ENCODE measurements at places on chromosomes 7 and 10.
A peak's percentile ranks its signal among the peaks of the same experiment; 100 is the strongest.

- no peak for DNase-seq
Observed at GRCh38 chr7:117766913-117767312, 106.3 kb downstream of the CTTNBP2 start.

DNA sequence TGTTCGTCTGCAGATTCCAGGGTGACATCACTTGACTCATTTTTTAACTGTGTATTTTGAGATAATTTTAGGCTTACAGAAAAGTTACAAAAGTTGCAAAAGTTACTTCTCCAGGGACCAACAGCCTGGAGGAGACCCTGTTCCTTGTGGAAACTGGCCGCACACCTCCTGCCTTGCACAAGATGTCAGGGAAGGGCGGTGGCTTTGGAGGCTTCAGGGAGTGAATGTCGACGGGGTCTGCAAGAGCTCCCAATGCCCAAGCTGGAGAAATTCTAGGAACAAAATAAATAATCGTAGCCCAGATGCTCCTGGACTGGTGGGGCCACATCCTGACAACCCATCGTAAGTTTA is 62.2 kb upstream of the FAM20C start:
- DNase-seq = no peak

DNA sequence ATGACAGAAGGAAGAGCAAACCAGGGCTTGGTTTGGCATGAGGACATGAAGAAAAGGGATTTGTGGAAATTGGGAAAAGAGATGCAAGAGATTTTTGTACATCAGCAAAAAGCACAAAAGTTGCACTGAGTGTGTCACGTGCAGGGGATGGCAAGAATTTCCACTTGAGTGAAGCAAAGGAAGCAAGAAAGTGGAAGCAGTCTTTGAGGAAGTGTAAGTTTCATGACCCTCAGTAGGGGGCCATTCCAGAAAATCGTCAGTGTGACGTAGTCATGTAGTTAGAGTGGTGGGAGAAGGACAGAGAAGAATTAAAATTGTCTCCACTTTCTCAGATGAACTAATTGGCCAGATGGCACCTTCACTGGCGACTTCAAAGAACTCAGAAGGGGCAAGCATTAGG is 123.3 kb upstream of the FZD1 start:
- no peak for DNase-seq

DNA sequence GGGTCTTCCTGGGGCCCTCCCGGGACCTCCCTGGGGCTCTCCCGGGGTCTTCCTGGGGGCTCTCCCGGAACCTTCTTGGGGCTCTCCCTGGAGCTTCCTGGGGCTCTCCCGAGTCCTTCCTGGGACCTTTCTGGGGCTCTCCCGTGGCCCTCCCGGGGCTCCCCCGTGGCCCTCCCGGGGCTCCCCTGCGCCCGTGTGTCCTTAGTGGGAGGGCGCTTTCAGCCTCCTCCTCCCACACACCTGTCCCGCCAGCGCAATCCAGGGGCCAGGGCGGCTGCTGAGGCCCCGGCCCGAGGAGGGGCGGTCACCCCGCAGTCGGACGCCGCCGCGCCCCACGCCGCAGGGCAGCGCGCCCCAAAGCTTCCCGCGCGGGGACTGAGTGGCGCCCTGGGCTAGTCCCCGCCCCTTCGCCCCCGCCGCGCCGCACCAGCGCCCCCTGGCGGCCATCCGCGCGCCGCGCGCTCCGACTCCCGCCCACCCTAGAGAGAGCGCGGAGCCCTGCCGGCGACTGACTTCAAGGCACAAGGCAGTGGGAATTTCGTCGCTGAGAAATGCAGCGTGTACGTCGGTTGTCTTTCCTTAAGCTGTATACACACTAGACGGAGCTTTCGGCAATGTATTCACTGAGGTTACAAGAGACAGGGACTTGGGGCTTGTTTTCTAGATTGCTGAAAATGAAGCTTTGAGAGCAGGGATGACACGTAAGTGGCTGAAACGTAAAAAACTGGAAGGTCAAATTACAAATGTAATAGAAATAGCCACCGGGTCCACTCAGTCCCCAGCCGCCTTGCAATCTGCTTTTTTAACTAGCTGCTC is 47.1 kb downstream of the INSIG1 start:
- DNase-seq = peak; percentile 70

Measured in central memory CD8-positive, alpha-beta T cell (primary cell).